ENCODE measurements at places on chromosomes 3 and 15.
A peak's percentile ranks its signal among the peaks of the same experiment; 100 is the strongest.

GRCh38 chr3:11238880-11239279 is 33.3 kb upstream of the ATG7 start:
- DNase-seq, result no peak

- no peak for DNase-seq
These were observed 426.6 kb downstream of the OCA2 start for GRCh38 chr15:27672537-27672936.

DNA sequence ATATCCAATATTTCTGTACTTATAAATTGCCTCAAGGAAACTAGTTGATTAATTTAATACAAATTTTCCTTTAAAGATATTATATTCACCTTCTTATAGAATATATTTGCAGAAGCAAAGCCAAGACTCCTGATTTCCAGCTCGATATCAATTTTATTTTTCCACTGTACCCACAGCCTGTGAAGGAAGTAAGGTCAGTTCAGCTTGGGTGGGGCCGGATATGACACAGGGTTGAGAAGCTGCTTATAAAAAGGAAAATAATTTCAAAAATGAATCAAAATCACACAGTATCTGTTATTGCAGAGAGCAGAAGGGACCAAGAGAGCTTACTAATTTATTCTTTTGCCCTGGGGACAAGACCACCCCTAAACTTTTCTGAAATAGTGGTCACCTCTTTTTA is 491.4 kb downstream of the TUSC7 start:
- no peak for DNase-seq

DNA sequence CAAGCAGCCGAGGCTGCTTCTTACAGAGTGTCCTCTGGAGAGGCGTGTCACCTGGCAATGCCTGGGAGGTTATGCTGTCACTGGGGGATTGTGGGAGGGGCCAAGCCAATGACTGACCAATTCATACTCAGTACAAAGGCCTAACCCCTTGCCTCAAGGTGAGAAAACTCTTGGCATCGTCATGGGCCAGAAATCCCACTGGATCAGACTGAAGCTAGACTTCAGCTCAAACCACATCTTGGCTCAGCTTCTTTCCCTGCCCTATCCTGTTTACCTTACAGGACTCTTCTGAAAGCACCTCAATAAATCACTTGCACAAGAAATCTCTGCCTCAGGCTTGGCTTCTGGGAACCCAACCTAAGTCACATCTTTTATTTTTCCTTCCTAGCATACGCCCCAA is 9.5 kb downstream of the ANAPC13 start:
- no peak for DNase-seq

- no peak for DNase-seq
These were observed 46.2 kb upstream of the AGTR1 start for GRCh38 chr3:148651549-148651948.

GRCh38 chr15:33492434-33493052 is 181.8 kb downstream of the RYR3 start:
- DNase-seq, result no peak

DNA sequence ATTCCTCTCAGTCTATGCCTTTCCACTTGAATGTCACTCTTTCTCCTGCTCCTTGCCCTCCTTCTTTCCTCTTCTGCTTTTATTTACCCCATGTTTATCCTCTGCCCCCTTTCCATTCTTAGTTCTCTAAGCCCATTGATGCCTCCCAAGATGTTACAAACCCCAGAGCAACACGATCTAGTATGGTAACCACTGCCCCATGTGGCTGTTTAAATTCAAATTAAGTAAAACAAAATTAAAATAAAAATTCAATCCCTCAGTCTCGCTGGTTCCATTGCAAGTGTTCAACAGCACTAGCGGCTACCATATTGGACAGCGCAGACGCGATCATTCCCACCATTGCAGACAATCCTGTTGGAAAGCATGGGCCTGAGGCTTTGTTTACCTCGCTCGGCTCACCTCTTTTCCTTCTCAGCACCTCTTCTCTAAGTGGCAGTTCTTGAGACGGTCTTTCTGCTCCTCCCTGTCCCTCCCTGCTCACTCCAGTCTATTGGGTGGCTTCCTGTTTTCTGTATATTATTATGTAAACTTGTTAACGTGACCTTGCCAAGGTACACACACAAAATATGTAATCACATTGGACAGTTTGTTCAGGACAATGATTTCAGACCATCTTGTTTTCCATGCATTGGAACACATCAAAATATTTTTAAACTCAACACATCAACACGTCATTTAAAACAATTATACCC is 21.8 kb upstream of the CA12 start:
- no peak for DNase-seq

DNA sequence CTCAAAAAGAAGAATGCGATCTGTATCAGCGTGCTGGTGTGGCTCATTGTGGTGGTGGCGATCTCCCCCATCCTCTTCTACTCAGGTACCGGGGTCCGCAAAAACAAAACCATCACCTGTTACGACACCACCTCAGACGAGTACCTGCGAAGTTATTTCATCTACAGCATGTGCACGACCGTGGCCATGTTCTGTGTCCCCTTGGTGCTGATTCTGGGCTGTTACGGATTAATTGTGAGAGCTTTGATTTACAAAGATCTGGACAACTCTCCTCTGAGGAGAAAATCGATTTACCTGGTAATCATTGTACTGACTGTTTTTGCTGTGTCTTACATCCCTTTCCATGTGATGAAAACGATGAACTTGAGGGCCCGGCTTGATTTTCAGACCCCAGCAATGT is 1.3 kb downstream of the P2RY1 start:
- DNase-seq, result no peak

DNA sequence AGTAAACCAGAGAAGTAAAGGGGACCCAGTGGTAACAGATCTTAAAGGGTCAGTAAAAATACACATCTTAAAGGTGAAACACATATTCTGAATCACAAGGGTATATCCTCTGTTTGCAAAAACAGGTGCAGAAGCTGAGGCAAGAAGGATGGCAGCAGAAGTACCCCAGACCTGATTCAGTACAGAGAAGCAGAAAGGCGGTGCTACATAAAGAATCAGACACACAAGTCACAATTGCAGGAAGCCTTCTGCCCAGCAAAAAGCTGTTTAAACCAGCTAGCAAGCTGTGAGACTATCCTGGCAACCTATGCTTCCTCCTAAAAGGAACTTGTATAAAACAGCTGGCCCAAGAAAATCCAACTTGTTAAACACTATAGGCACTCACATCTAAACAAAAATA is 49.4 kb downstream of the ZNF280D start:
- DNase-seq, result no peak

DNA sequence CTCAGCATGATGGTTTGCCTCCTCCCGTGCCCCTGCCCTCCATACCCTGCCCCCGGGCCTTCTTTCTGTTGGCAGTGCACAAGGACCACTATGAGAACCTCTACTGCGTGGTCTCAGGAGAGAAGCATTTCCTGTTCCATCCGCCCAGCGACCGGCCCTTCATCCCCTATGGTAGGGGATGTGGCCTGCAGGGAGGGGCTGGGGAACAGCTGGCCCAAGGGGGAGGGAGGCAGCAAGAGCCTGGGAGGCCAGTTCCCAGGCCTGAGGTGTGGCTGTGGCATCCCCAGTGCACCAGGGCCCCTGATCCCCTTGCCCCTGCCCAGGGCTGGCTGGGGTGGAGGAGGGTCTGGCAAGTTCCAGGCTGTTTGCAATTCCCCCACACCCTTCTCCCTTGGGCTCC is 2.6 kb upstream of the PLA2G4B start:
- DNase-seq, result no peak

GRCh38 chr3:79414035-79414434 is 353.8 kb downstream of the ROBO1 start:
- DNase-seq, result no peak

- DNase-seq, result no peak
These were observed 10.3 kb downstream of the MASP1 start for GRCh38 chr3:187281191-187281714.

DNA sequence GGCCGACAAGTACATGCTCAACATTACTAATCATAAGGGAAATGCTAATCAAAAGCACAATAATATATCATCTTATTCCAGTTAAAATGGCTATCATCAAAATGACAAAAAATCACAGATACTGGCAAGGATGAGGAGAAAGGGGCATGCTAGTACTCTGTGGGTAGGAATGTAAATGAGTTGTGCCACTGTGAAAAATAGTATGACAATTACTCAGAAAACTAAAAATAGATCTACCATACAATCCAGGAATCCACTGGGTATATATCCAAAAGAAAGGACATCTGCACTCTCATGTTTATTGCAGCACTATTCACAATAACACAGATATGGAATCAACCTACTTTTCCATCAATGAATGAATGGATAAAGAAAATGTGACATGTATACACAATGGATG is 1256.5 kb downstream of the SI start:
- DNase-seq, result no peak

DNA sequence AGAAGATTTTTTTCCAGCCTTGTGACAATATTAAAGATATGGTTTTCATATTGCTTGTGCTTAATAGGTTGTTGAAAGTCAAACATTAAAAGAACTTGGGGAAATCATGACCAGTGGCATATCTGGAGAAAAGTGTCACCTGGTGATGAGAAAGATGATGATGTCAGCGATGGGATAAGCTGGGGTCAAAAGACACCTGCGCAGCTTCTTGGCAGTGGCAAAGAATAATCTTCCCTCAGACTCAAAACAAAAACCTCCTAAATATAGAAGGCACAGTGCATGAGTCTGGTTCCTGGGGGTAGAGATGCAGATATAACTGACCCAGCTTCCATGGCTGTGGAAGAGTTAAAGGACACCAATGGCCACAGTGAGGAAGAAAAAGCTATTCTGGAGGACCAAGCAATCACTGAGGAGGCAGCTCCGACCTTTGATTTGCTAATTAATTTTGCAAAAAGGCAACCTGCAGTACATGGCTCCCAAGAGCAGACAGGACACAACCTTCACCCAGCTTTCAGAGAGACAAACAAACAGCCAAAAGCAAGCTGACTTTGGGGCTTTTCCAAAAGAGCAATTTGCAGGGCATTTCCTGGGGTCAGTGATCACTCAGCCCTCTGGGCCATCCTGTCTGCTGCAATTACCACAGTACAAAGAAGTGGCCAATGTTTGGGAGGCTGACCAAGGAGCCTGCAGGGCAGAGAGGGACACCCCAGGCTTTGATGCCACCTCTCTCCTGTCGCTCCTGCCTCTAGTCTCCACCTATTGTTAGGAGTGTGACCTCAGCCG is 17.6 kb upstream of the SEMA5B start:
- DNase-seq, result no peak

GRCh38 chr15:36888011-36888992 is 212.0 kb downstream of the MEIS2 start:
- peak; percentile 36 for DNase-seq

- DNase-seq, result no peak
These were observed 1.5 kb upstream of the GRIP2 start for GRCh38 chr3:14541646-14542045.

GRCh38 chr3:3342141-3342540 is 162.7 kb upstream of the CRBN start:
- DNase-seq, result no peak

DNA sequence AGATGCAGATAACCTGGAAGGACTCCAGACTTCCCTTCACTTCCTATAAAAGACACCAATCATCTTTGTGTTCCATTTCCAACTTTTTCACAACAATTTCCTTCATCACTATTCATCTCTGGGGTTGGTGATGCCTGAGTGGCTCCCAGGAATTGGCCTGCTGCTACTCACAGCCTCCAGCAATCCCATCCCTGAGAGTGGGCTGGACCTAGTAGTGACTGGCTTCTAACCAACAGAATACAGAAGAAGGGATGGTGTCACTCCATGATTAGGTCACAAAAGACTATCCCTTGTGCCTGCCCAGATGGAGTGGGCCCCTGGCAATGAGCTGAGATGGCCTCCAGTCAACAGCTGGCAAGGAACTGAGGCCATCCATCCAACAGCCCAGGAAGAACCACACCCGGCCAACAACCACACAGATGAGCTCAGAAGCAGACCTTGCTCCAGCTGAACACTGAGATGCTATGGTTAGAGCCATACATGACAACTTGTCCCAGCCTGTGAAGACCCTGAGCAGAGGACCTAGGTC is 20.9 kb downstream of the OCA2 start:
- DNase-seq, result no peak

DNA sequence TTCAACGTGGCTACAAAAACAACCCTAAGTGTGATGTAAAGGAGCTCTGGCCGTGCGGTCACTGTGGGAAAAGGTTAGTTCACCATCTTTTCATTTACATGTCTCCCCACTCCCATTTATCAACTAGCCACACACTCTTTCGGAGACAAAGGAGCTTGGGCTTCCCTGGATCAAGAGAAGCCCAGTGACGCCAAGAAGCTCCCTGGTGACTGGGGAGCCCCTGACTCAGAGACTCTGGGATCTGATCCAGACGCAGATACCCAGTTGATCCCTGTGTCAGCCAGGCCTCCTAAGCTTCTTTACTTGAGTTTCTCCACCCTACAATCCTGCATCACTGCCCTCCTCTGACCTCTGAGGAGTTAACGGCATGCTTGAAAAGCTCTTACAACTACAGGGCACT is 43.9 kb downstream of the HEG1 start:
- no peak for DNase-seq

DNA sequence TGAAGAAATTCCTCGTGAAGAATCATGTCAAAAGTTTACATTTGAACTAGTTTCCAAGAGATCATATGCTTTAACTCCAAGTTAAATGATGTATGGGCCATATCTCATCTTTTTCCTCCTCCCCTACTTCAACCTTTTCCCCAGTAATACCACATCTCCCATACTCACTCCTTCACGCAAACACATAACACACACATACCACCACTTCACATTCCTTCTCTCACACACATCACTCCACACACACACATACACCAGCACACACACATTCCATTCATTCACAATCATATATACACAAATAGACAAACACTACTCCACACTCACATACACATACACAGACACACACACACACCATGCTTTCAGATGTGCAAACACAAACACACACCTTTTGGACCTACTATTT is 769.0 kb upstream of the NR2F2 start:
- DNase-seq, result no peak

GRCh38 chr3:186577521-186577920 is 7.0 kb downstream of the DNAJB11 start:
- no peak for DNase-seq

- no peak for DNase-seq
These were observed 7.7 kb upstream of the SCN10A start for GRCh38 chr3:38823722-38824121.

DNA sequence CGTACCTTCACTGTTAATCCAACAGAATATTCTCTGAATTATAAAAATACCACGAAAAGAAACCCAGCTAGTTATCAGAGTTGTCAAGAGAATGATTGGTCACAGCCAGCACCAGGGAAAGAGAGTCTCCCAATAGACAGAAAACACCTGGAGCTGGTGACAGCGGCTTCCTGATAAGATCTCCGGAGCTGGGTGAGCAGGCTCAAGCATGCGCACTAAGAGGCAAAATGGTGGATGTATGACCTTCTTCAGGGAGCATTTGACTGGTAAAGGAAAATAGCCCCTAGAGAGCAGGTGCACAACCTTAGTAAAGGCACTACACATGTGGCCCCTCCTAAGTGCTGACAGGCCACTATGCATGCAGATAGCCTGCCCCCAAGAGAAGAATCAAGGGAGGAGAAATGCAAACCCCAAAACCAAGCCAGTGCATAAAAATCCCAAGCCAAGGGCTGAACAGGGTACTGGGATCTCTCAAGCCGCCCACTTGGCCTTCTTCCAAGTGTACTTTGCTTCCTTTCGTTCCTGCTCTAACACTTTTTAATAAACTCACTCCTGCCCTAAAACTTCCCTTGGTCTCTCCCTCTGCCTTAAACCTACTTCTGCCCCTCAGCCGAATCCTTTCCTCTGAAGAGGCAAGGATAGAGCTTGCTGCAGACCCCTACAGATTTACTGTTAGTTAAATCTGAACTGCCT is 93.2 kb downstream of the UACA start:
- DNase-seq, result no peak

GRCh38 chr15:30953731-30954378 is 37.6 kb downstream of the MTMR10 start:
- no peak for DNase-seq
